Retina (tissue), 1 donor: ENCODE measurements at places on chromosomes 7 and 10.

DNA sequence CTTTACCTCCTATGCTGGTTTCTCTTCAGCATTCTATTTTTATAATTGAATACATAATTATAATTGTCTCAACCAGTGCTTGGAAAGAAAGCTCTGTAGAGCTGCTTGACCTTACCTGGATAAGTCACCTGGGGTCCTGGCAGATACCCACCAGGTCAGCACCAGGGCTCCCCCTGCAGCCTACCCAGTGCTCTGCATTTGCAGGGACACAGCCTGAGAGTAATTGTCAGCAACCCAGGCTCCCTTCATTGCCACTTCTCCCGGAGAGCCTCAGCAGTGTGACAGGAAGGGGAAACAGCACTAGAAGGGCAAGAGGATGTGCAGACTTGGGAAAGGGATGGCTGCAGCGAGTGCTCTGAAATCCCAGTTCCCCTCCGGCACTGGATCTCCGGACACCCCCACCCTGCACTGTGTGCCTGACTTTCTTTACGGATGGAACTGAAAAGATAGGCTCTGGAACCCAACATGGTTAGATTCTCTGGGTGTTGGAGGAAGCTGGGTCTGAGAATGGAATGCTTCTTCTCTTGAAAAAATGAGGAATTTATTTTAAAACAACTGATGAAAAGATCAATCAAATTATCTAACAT, 11.4 kb upstream of the PAX4 start:
- no peak for DNase-seq

GRCh38 chr7:3691478-3692158, 390.6 kb downstream of the SDK1 start:
- DNase-seq: peak; percentile 42

DNA sequence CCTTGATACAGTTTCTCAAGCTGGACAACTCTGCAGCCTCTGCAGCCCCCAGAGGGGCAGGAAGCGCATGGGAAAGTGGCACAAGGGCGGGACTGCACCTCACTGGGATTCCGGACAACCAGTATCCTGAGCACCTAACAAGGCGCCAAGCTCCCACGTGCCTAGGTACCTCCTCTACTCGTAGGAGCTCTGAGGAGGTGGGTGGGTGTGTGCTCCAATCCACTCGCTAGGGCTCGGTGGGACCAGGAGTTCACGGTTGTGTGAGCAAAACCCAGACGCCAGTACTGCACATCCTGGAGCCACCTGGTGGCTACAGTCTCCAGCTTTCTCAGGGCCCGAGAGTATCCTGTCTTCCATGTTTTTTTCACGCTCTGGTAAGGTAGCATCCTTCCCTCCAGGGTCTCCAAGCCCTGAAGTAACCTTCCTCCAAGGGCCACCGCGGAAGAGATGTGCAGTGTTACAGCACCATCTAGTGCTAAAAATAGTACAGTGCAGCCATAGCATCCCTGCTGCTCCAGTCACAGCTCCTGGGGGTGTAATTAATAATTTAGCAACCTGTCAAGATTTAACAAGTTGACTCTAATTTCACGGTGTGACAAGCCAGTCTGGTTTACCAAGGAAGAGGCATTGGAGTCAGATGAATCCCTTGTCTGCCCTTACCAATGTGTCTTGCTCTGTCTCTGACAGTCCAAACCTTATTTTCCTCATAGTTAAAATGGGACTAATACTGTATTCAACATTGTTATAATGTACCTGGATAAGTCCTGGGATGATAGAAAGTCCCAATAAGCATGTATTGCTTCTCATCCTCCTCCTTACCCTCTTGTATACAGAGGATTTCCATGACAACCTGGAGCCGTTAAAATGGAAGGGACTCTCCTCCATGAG, 70.4 kb downstream of the HERPUD2 start:
- DNase-seq: peak; percentile 82

- no peak for DNase-seq
Observed at GRCh38 chr10:58464956-58465355, 47.7 kb upstream of the BICC1 start.

- no peak for DNase-seq
Observed at GRCh38 chr7:7704867-7705266, 13.5 kb downstream of the RPA3 start.

- no peak for DNase-seq
Observed at GRCh38 chr7:109503421-109503820, 933.7 kb downstream of the DNAJB9 start.
